ENCODE measurements at places on chromosomes 7 and 10. TPM values are rescaled to one million over a fixed set of nuclear protein-coding genes. Genes with fewer than 3 reads are reported as not detected.

GRCh38 chr7:76261931-76262330 lies 40.5 kb upstream of the HSPB1 start:
- H3K27ac ChIP-seq, result no peak overlapping the region
- H3K4me3 ChIP-seq, result no peak overlapping the region
- H3K27me3 ChIP-seq, result peaks cover 6% of the 10 kb centered on the region
- DNase-seq, result no peak
- peaks cover 13% of the 10 kb centered on the region for H3K4me1 ChIP-seq
- H3K36me3 ChIP-seq, result no peaks in the 10 kb centered on the region

GRCh38 chr7:140526214-140526613 lies 46.9 kb upstream of the MKRN1 start:
- no peak overlapping the region for H3K4me3 ChIP-seq
- no peak overlapping the region for H3K27ac ChIP-seq
- H3K4me1 ChIP-seq, result no peaks in the 10 kb centered on the region
- DNase-seq, result no peak

The CDC14C gene
- total RNA-seq, result 0.54 TPM

- no peak for DNase-seq
- no peak overlapping the region for H3K27ac ChIP-seq
- no peaks in the 10 kb centered on the region for H3K36me3 ChIP-seq
- no peak overlapping the region for H3K4me3 ChIP-seq
- no peaks in the 10 kb centered on the region for H3K27me3 ChIP-seq
Measured at GRCh38 chr7:66731986-66732385, 8.5 kb upstream of the RABGEF1 start.

All from neural progenitor cell (in vitro differentiated cells).